T-cell (primary cell): ENCODE measurements at places on chromosomes 16 and 17. TPM values are rescaled to one million over a fixed set of nuclear protein-coding genes. Genes with fewer than 3 reads are reported as not detected.

- H3K4me1 ChIP-seq = no peaks in the 10 kb centered on the region
- no peak for DNase-seq
- H3K27ac ChIP-seq = no peak overlapping the region
- peaks cover 5% of the 10 kb centered on the region for H3K27me3 ChIP-seq
These were observed 16.5 kb downstream of the TMEM98 start for GRCh38 chr17:32944248-32945020.

DNA sequence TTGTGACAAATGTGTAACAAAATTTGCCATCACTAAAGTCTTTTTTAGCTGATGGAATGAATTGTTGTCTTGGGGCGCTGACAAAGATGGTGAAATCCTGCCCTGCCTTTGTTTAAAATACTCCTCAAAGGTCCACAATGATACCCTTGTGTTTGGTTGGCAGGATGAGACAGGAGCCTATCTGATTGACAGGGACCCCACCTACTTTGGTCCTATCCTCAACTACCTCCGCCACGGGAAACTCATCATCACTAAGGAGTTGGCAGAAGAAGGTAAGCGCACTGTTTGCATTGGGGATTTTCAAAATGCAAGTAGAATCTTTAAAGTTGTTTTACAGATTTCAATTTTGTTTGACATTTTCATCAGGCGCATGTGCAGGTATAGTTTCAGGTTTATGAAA lies 2.0 kb downstream of the KCTD2 start:
- peaks cover 12% of the 10 kb centered on the region for H3K36me3 ChIP-seq
- H3K4me1 ChIP-seq = peaks cover 23% of the 10 kb centered on the region
- no peak overlapping the region for H3K4me3 ChIP-seq

GRCh38 chr16:13012601-13013000 lies 111.2 kb downstream of the SHISA9 start:
- H3K4me1 ChIP-seq = no peaks in the 10 kb centered on the region
- no peaks in the 10 kb centered on the region for H3K27me3 ChIP-seq
- no peak for DNase-seq
- no peaks in the 10 kb centered on the region for H3K36me3 ChIP-seq

- DNase-seq = no peak
- no peak overlapping the region for H3K27ac ChIP-seq
- no peaks in the 10 kb centered on the region for H3K36me3 ChIP-seq
- H3K4me1 ChIP-seq = no peaks in the 10 kb centered on the region
These were observed 32.6 kb downstream of the TMEM100 start for GRCh38 chr17:55690105-55690508.

ABCC3 gene
- 2.2 TPM for total RNA-seq

DNA sequence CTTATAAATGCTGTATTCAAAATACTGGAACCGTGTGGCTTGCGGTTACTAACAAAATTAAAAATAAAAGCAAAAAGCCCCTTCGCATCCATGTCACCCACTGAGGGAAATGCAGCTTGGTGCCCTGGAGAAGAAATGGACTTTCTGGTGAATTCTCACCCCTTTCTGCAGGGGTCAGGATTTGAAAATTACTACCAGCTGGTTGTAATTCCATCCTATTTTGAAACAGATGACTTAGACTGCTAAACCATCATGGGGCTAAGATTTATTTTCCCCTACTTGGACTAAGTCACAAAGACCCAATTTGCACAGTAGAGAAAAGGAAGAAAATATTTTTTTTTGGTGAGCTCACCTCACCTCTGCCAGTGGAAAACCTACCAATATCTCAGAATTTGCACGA lies 111.4 kb upstream of the MYOCD start:
- no peaks in the 10 kb centered on the region for H3K36me3 ChIP-seq
- H3K27ac ChIP-seq = no peak overlapping the region
- DNase-seq = no peak
